ENCODE measurements at places on chromosomes 1 and 21.

GRCh38 chr1:30329263-30329753, 394.1 kb downstream of the MATN1 start:
- no peak for DNase-seq

DNA sequence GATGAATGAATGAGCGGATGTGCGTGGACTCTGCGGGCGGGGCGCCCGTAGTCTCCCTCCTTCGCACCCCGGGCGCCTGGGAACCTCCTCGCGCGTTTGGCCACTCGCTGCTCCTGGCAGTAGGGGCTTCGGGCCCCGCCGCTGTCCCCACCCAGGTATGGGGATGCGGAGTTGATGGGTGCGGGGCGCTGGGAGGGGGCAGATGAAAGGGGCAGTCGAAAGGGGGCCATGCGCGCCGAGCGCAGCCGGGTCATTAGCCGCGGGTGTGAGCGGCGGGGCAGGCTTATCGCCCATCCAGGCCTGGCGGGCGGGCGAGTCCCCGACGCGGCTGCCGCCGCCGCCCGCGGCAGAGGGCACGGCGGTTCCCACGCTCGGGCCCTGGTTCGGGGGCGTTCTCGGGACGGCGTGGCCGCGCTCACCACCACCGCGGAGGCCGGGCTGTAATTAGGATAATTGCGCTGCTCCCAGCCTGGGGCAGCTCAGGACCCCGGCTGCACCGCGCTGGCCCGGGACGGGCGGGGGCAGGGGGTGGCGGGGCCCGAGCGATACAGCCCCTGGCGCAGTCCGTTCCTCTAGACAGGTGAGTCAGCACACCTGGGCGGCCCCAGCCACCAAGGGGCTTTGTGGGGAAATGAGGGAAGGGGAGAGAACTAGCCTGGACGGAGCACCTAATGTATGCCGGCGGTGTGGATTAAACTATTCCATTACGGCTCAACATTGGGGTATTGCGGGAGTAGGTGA, 22.1 kb upstream of the CITED4 start:
- no peak for DNase-seq

DNA sequence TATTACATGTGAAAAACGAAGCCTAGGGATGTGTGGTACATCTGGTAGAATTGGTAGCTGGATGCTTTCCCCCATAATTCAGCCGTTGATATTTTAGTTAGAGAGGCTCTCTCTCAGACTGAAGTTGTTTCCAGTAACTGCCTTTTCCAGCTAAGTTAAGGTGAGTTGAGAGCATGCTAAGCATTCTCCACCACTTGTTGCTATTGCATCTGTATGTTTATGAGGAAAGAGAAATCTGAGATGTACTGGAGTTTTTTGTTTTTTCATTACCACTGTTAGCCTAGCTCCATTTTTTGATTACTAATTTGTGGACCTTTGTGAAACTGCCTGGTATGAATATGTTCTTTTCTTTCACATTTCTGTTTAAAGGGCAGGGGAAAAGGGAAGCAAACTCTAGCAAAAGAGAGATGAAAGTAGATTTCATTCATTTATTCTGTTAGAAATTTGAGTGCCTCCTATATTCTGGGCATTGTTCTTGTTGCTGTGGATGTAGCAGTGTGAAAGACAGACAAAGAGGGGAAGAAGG, 189.9 kb upstream of the CACYBP start:
- DNase-seq = no peak

DNA sequence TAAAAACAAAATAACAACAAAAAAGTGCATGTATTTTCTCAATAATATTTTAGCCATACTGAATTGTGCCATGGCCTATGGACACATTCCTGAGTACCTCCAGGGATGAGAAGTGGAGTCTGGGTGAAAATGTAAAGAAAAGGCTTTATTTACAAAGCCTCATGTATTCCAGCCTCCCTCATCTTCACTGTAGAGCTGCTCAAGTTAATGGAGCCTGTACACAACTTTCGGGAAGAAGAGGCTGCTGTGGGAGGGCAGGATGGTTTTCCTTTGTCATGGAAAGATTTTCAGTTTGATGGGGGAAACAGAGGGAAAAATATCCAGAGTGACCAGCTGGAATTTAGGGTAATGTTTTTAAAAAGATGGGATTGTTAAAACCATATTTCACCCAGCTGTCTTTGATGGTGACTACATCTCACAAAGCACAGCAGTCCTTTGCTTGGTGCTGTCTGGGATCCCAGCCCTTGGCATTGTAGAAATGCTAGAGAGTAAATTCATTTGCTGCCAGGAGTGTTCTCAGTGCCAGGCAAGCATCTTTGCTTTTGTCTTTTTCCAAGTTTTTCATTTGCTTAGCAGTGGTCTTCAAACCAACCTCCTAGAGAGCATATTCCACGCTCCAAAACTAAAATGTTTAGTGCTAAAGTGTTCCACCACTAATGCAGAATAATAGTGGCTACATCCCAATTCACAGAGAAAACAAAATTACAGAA, 54.9 kb downstream of the DPT start:
- DNase-seq = no peak

- no peak for DNase-seq
Observed at GRCh38 chr1:93740601-93741031, 59.0 kb upstream of the BCAR3 start.

DNA sequence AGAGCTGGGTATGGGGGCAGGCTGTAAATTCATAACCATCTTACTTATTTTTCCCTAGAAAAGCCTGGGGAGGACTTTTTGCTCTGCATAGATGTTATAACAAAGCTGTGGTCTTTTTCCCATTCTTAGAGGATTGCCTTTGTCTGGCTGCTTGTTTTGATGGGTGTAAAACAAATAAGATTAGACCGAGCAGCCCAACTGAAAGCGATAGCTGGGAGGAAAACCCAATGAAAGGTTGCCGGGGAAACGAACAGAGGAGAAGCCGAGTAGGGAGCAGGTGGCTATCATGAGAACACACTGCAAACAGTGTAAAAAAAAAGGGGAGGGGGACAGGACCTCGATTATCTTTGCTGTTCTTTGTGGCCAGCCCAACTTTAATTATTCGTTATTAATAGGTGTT, 1.9 kb downstream of the ELAVL4 start:
- peak; percentile 96 for DNase-seq

GRCh38 chr1:201740670-201741111, 88.3 kb upstream of the IPO9 start:
- no peak for DNase-seq

DNA sequence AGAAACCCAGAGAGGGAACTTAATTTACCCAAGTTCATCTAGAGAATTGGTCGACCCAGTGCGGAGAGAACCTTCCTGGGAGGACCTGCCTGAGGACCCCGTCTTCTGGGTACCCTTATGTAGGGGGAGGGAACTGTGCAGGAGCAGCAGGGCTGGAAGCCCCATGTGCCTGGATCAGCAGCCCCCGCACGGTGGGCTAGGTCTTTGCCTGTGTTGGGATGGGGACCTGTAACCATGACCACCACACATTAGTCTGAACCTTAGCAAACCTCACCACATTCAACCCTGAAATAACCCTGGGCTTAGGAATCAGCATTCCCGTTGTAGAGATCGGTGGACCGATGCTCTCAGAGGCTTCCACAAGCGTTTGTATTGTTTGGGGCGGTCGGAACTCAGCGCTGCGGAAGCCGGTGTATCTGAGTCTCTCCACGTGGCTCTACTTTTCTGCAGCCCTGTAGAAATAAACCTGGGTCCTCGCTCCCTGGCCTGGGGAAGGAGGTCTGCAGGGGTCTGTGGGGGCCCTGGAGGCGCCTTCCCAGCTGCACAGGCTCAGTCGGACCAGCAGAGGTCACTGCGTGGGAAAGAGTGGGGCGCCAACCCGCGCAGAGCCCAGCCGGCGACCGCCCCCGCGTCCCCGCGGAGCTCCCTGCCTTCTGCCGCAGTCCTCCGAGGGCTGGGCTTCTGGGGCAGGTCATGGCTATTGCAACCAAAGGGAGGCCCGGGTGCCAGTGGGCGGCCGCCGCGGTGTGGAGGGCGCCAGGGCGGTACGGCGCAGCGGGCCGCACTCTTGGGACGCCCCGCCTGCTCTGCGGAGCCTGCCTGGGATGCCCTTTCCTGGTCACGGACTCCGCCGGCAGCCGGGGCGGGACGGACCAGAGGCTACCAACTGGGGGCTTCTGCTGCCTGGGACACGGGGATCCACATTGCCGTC, 36.2 kb upstream of the KCNA10 start:
- no peak for DNase-seq

DNA sequence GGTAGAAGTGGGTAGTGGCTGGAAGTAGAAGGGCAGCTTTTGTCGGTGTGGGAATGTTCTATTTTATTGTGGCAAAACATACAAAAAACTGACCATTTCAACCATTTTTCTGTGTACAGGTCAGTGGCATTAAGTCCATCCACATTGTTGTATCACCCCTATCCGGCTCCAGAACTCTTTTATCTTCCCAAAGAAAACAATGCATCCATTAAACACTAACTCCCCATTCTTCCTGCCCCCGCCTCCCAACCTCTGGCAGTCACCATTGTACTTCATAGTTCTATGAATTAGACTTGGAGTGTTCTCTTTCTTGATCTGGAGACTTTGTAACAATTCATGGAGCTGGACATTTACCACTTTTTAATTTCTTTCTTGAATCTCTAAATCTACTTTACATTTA, 55.7 kb downstream of the DEGS1 start:
- no peak for DNase-seq

- DNase-seq = no peak
Observed at GRCh38 chr1:6401673-6402072, 8.1 kb upstream of the ACOT7 start.

DNA sequence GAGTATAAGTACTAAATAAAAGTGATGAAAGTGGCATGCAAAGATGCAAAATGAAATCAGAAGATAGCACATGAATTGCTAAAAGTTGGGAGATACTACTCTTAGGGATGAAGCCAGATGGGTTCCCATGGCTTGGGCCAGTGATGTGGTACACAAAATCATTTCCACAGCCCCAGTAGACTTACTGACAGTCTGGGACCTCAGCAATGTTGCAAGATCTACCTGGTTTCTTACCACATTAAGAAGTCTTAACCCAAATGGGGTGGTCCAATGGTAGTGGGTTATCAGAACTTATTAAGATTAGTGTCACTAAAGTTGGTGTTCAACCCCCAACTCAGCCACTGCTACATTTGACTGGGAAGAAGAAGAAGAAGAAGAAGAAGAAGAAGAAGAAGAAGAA, 227.7 kb upstream of the IRF2BP2 start:
- DNase-seq = no peak

GRCh38 chr1:51526248-51526647, 7.2 kb upstream of the EPS15 start:
- no peak for DNase-seq

Data from NCI-H1105 treated with DMSO at 0.1 percent for 48 hours (cell line).